ENCODE measurements at places on chromosomes 12 and 14. TPM values are rescaled to one million over a fixed set of nuclear protein-coding genes. Genes with fewer than 3 reads are reported as not detected.

The TAS2R31 gene
- total RNA-seq = 1.3 TPM

GRCh38 chr12:117981267-117981666, 12.5 kb upstream of the KSR2 start:
- no peaks in the 10 kb centered on the region for H3K36me3 ChIP-seq
- H3K4me3 ChIP-seq = no peak overlapping the region
- H3K27ac ChIP-seq = no peak overlapping the region
- DNase-seq = no peak
- no peaks in the 10 kb centered on the region for H3K27me3 ChIP-seq
- no peaks in the 10 kb centered on the region for H3K4me1 ChIP-seq

The AMIGO2 gene
- total RNA-seq = 21.8 TPM

GRCh38 chr12:89883630-89884389, 175.2 kb upstream of the ATP2B1 start:
- DNase-seq = no peak
- no peaks in the 10 kb centered on the region for H3K4me1 ChIP-seq
- H3K27me3 ChIP-seq = no peaks in the 10 kb centered on the region

DNA sequence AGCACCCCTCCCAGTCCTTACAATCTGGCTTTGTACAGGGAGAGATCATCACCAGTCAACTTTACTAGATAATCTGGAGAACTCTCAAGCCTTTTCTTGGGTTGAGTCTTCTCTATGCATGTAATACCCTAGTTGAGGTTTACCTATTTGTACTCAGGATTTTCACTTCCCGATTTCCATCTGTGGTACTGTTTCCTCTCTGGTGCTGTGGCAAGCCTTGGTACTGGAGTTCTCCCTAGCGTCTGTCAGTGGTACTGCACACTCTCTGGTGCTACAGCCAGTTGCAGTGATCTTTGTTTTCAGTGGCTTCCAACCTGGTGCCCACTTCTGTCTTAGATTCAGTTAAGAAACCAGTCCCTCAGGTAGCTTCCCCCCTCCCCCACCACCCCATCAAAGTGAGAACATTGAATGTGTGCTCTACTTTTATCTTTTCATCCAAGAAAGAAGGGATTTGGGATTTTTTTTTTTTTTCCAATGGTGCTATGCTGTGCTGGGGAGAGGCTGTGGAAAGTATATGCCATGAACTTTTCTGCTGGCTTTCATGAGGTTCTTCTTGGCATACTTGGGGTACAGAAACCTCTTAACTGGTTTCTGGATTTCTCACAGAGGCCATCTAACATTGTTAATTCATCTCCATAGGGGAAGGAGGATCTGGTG, 69.4 kb upstream of the EVL start:
- no peaks in the 10 kb centered on the region for H3K36me3 ChIP-seq
- no peaks in the 10 kb centered on the region for H3K4me1 ChIP-seq
- peak; percentile 36 for DNase-seq
- H3K4me3 ChIP-seq = no peak overlapping the region
- no peaks in the 10 kb centered on the region for H3K27me3 ChIP-seq

The CMTM5 gene
- not detected for total RNA-seq

GRCh38 chr12:109258607-109259544, 50.2 kb downstream of the FOXN4 start:
- H3K36me3 ChIP-seq = no peaks in the 10 kb centered on the region
- H3K27ac ChIP-seq = no peak overlapping the region
- H3K27me3 ChIP-seq = no peaks in the 10 kb centered on the region
- no peaks in the 10 kb centered on the region for H3K4me1 ChIP-seq

The BEST3 gene
- 0.67 TPM for total RNA-seq

- H3K4me3 ChIP-seq = no peak overlapping the region
- H3K27me3 ChIP-seq = no peaks in the 10 kb centered on the region
- H3K36me3 ChIP-seq = no peaks in the 10 kb centered on the region
Measured at GRCh38 chr12:94922561-94922960, 80.9 kb downstream of the NDUFA12 start.

GRCh38 chr12:7645395-7646177, 20.1 kb downstream of the APOBEC1 start:
- H3K4me1 ChIP-seq = no peaks in the 10 kb centered on the region
- no peaks in the 10 kb centered on the region for H3K27me3 ChIP-seq
- H3K27ac ChIP-seq = no peak overlapping the region
- H3K36me3 ChIP-seq = no peaks in the 10 kb centered on the region

The NGB gene
- not detected for total RNA-seq

DNA sequence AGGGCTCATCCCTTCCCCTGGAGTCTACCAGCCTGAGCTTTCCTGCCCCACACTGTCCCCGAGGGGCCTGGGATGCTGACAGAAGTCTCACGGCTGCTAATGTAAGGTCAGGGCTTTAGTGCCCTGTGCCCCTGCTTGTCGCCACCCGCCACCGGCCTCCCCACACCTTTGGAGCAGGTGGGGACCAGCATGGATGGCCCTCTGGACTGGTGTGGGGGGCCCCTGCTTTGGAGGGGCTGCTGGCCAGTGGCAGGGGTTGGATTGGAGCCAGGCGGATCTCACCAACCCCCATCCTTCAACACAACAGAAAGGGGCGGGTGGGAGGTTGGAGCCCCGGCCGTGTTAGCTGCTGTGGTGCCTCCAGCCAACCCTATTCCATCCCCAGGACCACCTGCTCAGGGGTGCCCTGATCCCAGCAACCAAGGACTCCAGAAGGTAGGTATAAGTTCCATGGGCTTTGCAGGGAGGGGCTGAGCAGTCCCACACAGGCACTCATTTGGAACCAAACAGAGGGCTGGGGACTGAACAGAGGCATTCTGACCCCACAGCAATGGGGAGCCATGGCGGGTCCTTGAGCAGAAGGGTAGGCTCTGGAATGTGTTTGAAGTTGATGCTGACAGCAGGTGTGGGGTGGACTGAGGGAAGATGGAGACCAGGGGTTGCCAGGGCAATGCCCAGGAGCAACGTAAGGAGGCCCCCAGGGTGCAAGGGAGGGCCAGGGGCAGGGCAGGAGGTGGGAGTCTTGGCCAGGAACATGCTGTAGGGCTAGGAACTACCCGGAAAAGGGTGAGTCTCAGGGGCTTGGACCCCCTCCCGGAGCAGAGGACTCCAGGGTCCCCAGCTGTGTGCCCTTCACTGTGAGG, 145.1 kb upstream of the C14orf180 start:
- H3K36me3 ChIP-seq = no peaks in the 10 kb centered on the region
- no peak overlapping the region for H3K4me3 ChIP-seq
- no peaks in the 10 kb centered on the region for H3K27me3 ChIP-seq
- DNase-seq = no peak
- no peak overlapping the region for H3K27ac ChIP-seq

- peaks cover 11% of the 10 kb centered on the region for H3K4me1 ChIP-seq
- no peak overlapping the region for H3K4me3 ChIP-seq
- H3K27ac ChIP-seq = no peak overlapping the region
- no peak for DNase-seq
Measured at GRCh38 chr12:4535871-4536270, 2.8 kb upstream of the RAD51AP1 start.

DNA sequence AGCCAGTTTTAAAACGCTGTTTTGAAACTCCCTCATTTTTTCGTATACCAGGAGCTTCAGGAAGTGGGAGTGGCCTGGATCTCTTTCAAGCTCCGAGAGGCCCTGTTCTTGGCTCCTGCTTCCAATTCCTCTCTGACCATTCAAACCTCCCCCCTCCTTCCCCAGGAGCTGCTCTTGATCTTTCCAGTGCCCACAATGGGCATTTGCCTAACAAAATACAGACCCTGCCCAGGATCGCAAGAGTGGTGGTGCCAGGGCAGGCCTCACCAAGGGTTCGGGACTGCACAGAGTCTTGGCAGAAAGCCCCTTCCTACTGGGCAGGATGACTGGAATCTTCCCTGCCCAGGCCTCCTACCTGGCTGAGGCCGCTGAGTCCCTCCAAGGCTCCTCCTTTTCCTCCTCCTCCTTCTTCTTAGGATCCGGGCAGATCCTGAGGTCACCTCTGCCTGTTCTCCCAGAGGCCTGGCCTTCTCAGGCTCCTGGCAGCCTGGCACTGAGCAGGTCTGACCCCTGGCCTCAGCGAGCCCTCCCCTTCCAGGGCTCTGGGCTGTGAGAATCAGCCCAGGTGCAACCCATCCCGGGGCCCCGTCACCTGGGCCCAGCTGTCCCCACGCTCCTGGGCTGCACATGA, 46.9 kb upstream of the NOS1 start:
- DNase-seq = no peak
- no peak overlapping the region for H3K27ac ChIP-seq
- no peaks in the 10 kb centered on the region for H3K36me3 ChIP-seq
- H3K4me3 ChIP-seq = no peak overlapping the region

- H3K36me3 ChIP-seq = no peaks in the 10 kb centered on the region
- H3K4me3 ChIP-seq = peak within 1 kb of the TSS; percentile 37
- no peak within 1 kb of the TSS for H3K27ac ChIP-seq
- no peaks in the 10 kb centered on the region for H3K4me1 ChIP-seq
- H3K27me3 ChIP-seq = no peaks in the 10 kb centered on the region
Measured at GRCh38 chr14:105525861-105526775, at the start of gene TMEM121. TMEM121 (plus strand) TSS chr14:105526583; CDS start chr14:105528835, 2,252 bp downstream.

The POU6F1 gene
- 3.1 TPM for total RNA-seq

GRCh38 chr12:15717940-15718567, 71.1 kb downstream of the EPS8 start:
- no peaks in the 10 kb centered on the region for H3K27me3 ChIP-seq
- H3K36me3 ChIP-seq = no peaks in the 10 kb centered on the region
- H3K4me3 ChIP-seq = no peak overlapping the region
- no peak overlapping the region for H3K27ac ChIP-seq
- H3K4me1 ChIP-seq = no peaks in the 10 kb centered on the region
- no peak for DNase-seq

GRCh38 chr12:124776125-124776513, 87.5 kb downstream of the SCARB1 start:
- no peak overlapping the region for H3K27ac ChIP-seq
- H3K4me3 ChIP-seq = no peak overlapping the region
- no peaks in the 10 kb centered on the region for H3K36me3 ChIP-seq
- H3K4me1 ChIP-seq = peaks cover 24% of the 10 kb centered on the region
- DNase-seq = no peak
- H3K27me3 ChIP-seq = no peaks in the 10 kb centered on the region

All from Panc1 (cell line).